Transverse colon (tissue), 4 donors: ENCODE measurements at places on chromosomes 11 and 22. TPM values are rescaled to one million over a fixed set of nuclear protein-coding genes. Genes with fewer than 3 reads are reported as not detected.

DNA sequence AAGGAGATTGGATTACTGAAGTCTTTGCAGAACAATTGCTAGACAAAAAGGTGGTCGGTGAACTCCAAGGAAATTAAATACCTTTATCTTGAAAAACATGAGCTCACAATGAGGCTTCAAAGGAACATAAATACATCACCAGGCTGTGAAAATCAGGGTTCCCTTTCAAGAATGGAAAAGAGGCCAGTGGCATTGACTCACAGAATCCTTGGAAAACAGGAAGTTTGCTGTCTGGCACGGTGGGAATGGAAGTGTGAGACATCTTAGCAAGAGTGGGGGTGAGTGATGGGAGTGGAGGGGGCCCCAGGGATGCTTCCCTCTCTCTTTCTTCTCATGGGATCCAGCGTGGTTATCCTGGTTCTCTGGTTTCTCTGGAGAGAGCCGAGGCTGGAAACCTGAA, 48.9 kb upstream of the TBCEL start:
- no peaks in the 10 kb centered on the region for H3K4me1 ChIP-seq
- H3K27me3 ChIP-seq, result peaks cover 21% of the 10 kb centered on the region
- H3K27ac ChIP-seq, result no peak overlapping the region
- H3K36me3 ChIP-seq, result no peaks in the 10 kb centered on the region
- no peak for DNase-seq

Gene CHST1
- 0.40 TPM for total RNA-seq

Gene USH1C
- total RNA-seq, result 186 TPM

- no peaks in the 10 kb centered on the region for H3K36me3 ChIP-seq
- H3K4me3 ChIP-seq, result no peak overlapping the region
- peak overlapping the region; percentile 86 for H3K27ac ChIP-seq
- no peaks in the 10 kb centered on the region for H3K27me3 ChIP-seq
- peak; percentile 27 for DNase-seq
- peaks cover 41% of the 10 kb centered on the region for H3K4me1 ChIP-seq
Observed at GRCh38 chr11:10935015-10935559, 77.2 kb upstream of the ZBED5 start.

DNA sequence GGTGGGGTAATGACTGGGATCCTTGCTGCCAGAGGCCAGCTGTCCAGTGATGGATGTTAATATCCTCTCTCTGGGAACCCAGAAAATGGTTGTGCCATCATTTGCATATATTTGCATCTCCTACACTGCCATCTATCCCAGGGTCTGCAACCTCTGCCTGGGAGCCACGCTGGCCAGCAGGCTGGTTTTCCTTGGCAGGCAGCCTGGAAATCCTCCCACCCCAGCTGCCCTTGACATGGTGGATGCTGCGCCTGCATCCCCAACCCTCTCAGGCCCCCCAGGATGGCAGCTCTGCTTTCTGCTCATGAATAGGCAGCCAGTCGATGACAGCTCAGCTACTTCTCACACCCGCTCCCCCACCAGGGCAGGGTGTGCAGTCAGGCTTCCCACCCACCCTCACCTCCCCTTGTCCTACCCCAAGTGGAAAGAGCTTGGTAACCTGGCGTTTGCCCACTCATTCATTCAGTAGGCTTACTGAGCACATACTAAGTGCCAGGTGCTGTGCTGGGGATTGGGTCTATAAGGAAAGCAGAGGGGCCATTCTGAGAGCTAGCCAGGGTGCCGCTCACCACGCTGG, 202.5 kb downstream of the TRIM29 start:
- no peaks in the 10 kb centered on the region for H3K4me1 ChIP-seq
- no peaks in the 10 kb centered on the region for H3K27me3 ChIP-seq
- H3K27ac ChIP-seq, result no peak overlapping the region
- H3K36me3 ChIP-seq, result no peaks in the 10 kb centered on the region

- H3K4me1 ChIP-seq, result peaks cover 32% of the 10 kb centered on the region
- no peaks in the 10 kb centered on the region for H3K27me3 ChIP-seq
- no peak overlapping the region for H3K4me3 ChIP-seq
- H3K27ac ChIP-seq, result no peak overlapping the region
Observed at GRCh38 chr11:1556278-1556902, 15.7 kb downstream of the DUSP8 start.

- no peaks in the 10 kb centered on the region for H3K36me3 ChIP-seq
- no peak for DNase-seq
Observed at GRCh38 chr11:38972220-38972619, 2374.2 kb upstream of the RAG2 start.

GRCh38 chr11:21552911-21553310, 640.0 kb upstream of the ANO5 start:
- H3K27me3 ChIP-seq, result no peaks in the 10 kb centered on the region
- no peak overlapping the region for H3K27ac ChIP-seq
- no peaks in the 10 kb centered on the region for H3K4me1 ChIP-seq
- no peak for DNase-seq
